Stimulated activated CD4-positive, alpha-beta T cell treated with anti-CD3 and anti-CD28 coated beads, Interleukin-15, amount 100 ng/mL, for 1 hour (primary cell): ENCODE measurements at places on chromosomes 3 and 15.

- no peak for DNase-seq
These were observed 69.9 kb downstream of the FILIP1L start for GRCh38 chr3:100044369-100044768.

- DNase-seq: no peak
These were observed 362.1 kb upstream of the ARRDC4 start for GRCh38 chr15:97598353-97598798.

DNA sequence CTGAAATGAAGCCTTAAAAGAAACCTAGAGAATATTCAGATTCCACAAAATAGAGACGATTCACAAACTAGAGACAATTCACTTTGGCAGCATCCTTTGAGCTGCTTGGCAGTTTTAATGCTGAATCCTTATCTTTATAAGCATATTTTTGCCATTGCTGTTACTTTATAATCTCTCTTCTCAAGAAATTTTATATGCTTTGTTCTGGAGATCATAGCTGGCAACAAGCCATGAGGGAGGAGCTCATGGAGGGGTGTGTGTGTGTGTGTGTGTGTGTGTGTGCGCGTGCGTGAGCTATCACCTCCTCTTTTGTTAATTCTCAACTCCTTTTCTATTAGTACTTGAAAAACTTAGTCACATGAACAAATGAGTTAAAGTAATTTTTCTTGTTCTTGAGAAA is 495.0 kb upstream of the RGMA start:
- no peak for DNase-seq

DNA sequence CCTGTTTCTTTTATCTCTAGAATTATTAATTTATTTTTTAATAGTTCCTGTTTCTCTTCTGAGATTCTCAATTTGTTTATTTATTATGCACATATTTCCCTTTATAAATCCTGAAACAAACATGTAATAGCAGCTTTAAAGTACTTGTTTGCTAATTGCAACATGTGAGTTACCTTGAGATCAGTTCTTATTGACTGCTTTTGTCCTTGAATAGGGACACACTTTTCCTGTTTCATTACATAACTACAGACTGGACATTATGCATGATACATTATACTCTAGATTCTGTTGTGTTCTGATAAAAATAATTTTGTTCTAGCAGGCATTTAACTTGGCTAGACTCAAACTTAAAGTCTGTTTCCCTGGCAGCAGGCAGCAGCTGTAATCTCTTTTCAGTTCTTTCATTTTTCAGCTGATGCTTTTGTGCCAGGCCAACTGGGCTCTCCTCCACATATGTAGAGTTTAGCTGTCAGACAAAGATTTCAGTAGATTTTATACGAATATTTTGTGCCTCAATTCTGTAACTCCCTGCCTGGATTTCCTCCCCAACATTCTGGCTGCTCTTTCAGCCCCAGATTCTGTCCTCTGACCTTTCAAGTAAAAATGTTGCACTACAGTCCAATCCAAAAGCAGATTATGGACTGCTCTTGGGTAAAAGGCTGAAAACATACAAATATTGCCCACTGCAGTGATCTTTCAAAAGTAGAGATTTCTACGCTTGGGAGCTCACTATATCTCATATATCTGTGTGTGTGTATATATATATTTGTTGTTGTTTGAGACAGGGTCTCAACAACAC is 41.9 kb downstream of the PCOLCE2 start:
- DNase-seq: no peak

GRCh38 chr15:25687276-25687675 is 175.9 kb downstream of the ATP10A start:
- DNase-seq: no peak

- no peak for DNase-seq
These were observed 290.3 kb upstream of the TLE3 start for GRCh38 chr15:70387993-70388392.

DNA sequence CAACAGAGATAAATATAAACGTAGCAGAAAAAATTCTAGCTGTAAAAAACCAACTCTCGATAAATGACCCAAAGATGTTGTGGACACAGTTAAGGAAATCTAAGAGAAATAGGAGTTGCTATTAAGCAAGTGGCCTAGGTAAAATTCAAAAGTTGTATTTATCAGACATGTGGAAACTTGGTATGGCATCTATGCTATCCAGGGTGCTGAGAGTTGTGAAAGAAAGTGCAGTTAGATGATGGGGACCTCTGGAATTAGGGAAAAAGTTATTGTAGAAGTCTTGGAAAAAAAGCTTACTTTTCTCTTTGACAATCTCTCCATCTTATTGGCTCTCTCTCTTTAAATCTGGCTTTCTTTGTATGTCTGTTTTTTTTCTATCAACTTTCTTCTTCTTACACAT is 1090.9 kb downstream of the TBL1XR1 start:
- no peak for DNase-seq

GRCh38 chr3:27312044-27312668 is 57.0 kb downstream of the NEK10 start:
- no peak for DNase-seq

- no peak for DNase-seq
These were observed 11.3 kb upstream of the ANKRD63 start for GRCh38 chr15:40293905-40294895.

GRCh38 chr3:107685383-107685782 is 162.6 kb downstream of the BBX start:
- DNase-seq: no peak

GRCh38 chr3:46321461-46322104 is 32.3 kb upstream of the CCR2 start:
- DNase-seq: no peak
